ENCODE measurements at places on chromosomes 2 and 18.
A peak's percentile ranks its signal among the peaks of the same experiment; 100 is the strongest.

- H3K4me3 ChIP-seq: no peak overlapping the region
- H3K27me3 ChIP-seq: no peaks in the 10 kb centered on the region
- peaks cover 9% of the 10 kb centered on the region for H3K4me1 ChIP-seq
- no peaks in the 10 kb centered on the region for H3K36me3 ChIP-seq
Observed at GRCh38 chr2:98926601-98927000, 9.4 kb downstream of the CRACDL start.

GRCh38 chr2:202716953-202717597 is 82.3 kb downstream of the FAM117B start:
- H3K4me3 ChIP-seq: no peak overlapping the region
- no peaks in the 10 kb centered on the region for H3K36me3 ChIP-seq
- no peak overlapping the region for H3K27ac ChIP-seq

- H3K4me3 ChIP-seq: no peak overlapping the region
- H3K27me3 ChIP-seq: no peaks in the 10 kb centered on the region
- DNase-seq: peak; percentile 72
- no peaks in the 10 kb centered on the region for H3K36me3 ChIP-seq
- H3K27ac ChIP-seq: no peak overlapping the region
Observed at GRCh38 chr18:10851824-10852319, 297.5 kb downstream of the PIEZO2 start.

DNA sequence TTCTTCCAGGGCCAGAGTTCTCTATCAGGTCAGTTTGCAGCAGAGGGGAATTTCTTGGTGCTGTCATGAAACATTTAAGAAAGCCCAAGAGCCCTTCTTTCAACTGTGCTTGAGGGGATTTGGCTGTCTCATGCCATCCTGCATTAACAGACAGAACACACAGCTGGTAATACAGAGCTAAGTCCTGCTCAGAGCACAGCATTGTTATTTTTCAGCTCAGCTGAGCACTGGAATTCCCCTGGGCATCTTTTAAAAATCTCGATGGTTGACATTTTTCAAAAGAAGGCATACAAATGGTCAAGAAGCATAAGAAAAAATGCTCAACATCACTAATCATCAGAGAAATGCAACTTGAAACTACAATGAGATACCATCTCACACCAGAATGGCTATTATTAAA is 14.9 kb upstream of the IL1R2 start:
- no peak for DNase-seq
- H3K4me3 ChIP-seq: no peak overlapping the region
- no peak overlapping the region for H3K27ac ChIP-seq
- peaks cover 23% of the 10 kb centered on the region for H3K4me1 ChIP-seq
- H3K36me3 ChIP-seq: no peaks in the 10 kb centered on the region

GRCh38 chr2:17043173-17043572 is 377.5 kb upstream of the CYRIA start:
- H3K36me3 ChIP-seq: no peaks in the 10 kb centered on the region
- no peaks in the 10 kb centered on the region for H3K27me3 ChIP-seq
- H3K4me3 ChIP-seq: no peak overlapping the region
- no peak overlapping the region for H3K27ac ChIP-seq
- DNase-seq: no peak

DNA sequence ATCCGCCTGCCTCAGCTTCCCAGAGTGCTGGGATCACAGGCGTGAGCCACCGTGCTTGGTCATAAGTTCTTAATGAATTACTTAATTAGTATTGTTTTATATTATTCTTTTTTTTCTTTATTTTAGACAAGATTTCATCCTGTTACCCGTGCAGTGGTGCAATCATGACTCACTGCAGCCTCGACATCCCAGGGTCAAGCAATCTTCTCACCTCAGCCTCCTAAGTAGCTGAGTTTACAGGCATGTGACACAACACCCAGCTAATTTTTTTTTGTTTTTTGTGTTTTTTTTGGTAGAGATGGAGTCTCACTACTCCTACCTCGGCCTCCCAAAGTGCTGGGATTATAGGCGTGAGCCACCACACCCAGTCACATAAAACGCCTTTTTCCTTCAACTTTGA is 17.3 kb downstream of the C2orf42 start:
- DNase-seq: no peak
- H3K4me3 ChIP-seq: no peak overlapping the region
- H3K36me3 ChIP-seq: peaks cover 29% of the 10 kb centered on the region
- H3K4me1 ChIP-seq: no peaks in the 10 kb centered on the region
- no peak overlapping the region for H3K27ac ChIP-seq

DNA sequence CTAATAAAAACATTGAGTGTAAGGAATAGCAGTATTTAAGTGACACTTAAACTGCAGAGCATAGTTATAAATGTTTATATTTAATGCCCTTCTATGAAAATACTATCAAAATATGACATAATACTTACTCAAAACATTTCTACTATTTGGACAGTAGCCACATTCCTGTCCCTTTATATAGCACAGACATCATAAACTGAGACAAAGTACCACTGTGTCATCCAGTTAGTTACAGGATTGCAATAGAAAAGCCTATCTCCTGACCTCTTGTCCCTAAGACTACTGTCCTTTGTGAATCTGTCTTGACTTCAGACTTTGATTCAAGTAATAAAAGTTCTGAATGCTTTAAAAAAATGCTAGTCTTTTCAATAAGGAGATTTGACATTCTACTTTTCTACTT is 1528.5 kb upstream of the NXPH2 start:
- H3K27me3 ChIP-seq: no peaks in the 10 kb centered on the region
- no peak overlapping the region for H3K4me3 ChIP-seq
- DNase-seq: no peak
- no peaks in the 10 kb centered on the region for H3K4me1 ChIP-seq
- H3K36me3 ChIP-seq: no peaks in the 10 kb centered on the region
- H3K27ac ChIP-seq: no peak overlapping the region

All from osteoblast (primary cell).